ENCODE measurements at places on chromosomes 16 and 17.

DNA sequence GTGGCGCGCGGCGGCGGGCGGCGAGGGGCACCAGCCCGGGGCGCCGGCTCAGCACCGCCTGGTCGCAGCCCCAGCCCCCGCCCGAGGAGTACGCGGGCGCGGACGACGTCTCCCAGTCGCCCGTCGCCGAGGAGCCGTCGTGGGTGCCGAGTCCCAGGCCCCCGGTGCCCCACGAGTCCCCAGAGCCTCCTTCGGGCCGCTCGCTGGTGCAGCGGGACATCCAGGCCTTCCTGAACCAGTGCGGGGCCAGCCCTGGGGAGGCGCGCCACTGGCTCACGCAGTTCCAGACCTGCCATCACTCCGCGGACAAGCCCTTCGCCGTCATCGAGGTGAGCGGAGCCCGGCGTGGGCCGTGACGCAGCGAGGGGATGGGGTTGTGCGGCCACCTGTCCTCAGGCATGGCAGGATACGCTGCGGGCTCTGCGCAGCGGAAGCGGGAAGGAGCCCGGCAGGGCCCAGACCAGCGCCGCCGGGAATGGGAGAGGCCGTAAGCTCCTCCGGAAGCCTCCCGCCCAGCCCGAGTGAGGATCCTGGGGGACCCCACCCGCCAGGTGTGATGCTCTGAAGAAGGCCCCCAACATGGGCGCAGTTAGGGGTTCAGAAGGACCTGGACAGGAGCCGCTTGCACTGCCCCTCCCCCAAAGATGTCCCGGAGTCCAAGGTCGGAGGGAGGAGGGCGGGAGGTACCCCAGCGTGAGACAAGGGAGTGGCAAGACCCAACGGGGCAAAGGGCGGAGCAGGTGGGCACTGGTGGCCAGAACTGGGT lies 522 bp downstream of the NAGS start:
- DNase-seq: no peak

GRCh38 chr16:3171181-3171854 lies 16.7 kb upstream of the OR1F1 start:
- DNase-seq: no peak

DNA sequence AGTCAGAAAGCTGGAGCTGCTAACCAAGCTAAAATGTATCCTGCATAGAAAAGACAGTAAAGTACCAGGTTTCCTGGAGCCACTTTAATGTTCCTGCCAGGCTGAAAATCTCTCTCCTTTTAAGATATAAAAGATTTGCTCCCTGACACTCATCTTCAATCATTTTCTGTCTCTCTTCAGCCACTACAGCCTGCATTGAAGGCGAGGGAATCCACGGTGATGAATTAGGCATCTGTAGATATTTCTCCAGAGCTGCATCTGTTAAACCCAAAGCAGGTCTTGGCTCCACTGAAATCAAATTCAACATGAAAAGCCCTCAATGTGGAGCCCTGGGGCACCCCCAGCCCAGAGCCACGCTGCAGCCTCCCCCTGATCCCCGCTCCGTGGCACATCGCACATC lies 94.7 kb upstream of the CRHR1 start:
- no peak for DNase-seq

GRCh38 chr17:50420419-50421112 lies 5.5 kb upstream of the ACSF2 start:
- no peak for DNase-seq

GRCh38 chr16:53789137-53789536 lies 85.2 kb downstream of the FTO start:
- DNase-seq: no peak
